T follicular helper cell (primary cell): ENCODE measurements at places on chromosomes 2 and 18.

- no peak for DNase-seq
Observed at GRCh38 chr2:122627388-122627787, 871.9 kb downstream of the TSN start.

DNA sequence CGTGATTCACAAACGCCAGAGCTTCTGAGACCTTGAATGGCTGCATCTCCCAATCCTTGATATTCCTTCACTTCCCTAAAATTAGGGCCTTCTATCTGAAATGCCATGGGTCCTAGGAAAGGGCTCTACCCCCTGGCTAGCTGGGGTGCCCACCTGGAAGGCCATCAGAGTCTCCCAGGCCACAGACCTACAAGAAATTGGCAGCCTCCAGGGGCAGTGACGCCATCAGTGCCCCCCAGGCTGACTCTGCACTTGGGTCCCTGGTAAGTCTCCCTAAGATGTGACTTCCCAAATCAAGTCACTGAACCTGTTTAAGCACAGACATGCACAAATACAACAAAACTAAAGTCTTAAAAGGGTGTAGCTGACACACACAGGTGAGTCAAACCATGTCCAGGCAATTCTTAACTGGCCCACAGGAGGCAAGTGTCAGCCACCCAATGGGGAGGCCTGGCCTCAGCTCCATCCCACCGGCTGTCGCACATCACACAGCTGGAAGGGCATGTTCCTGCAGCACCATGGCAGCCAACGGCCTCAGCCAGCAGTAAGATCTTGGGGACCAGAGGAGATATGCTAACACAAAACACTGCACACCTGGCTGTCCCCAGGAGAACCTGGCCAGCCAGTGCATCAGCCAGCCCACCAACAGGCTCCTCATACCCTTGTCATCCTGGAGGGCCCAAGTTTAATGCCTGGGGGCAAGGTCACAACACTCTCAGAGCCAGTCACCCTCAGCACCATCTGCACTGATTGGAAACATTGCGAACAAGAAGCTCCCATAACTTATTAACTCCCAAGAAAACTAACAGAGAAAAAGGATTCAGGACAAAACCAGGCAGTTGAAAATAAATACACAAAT is 5.2 kb downstream of the PARD6G start:
- DNase-seq = no peak

GRCh38 chr2:204037286-204037685 is 100.7 kb downstream of the ICOS start:
- no peak for DNase-seq

- no peak for DNase-seq
Observed at GRCh38 chr18:35063875-35064690, 22.9 kb downstream of the MAPRE2 start.
